ENCODE measurements at places on chromosomes 6 and 20.

DNA sequence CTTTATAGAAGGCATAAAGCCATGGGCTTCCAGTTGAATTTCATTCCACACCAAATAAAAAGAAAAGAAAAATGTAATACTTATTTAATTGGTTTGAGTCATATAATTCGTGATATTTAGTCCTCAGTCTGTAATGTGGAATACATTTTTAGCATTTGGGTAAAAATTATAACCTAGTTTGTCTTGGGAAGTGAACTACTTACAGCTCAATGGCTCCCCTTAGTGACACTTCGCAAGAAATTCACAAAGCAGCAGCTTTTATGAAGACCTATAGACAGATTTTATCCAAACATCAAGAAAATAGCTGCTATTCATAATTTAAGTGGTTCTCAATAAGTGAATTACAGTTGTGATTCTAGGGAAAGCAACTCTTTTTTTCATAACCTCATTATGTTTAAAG lies 72.1 kb downstream of the RSPO3 start:
- DNase-seq: peak; percentile 28

DNA sequence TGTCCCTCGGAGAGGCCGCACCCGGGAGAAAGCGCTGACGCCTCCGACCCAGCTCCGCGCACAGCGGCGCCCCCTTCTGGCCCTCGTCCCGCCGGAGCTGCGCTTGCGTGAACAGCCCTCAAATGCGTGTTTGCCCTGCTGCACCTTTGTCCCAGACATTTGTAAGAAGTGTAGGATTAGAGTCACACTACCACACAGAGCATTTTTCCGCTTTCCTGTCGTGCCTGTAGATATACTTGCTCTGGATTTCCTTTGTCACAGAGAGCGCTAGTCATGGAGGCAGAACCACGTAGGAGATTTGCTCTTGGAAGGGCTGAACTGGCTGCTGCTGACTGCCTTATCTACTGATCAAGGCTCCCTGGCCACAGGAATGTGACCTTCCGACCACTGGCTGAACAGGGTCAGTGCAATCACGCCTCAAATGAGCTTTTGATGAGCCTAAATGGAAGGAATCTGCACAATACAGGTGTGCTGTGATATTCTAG lies 62.3 kb downstream of the PAX1 start:
- no peak for DNase-seq

GRCh38 chr6:149855040-149855654 lies 9.0 kb downstream of the LRP11 start:
- peak; percentile 44 for DNase-seq

DNA sequence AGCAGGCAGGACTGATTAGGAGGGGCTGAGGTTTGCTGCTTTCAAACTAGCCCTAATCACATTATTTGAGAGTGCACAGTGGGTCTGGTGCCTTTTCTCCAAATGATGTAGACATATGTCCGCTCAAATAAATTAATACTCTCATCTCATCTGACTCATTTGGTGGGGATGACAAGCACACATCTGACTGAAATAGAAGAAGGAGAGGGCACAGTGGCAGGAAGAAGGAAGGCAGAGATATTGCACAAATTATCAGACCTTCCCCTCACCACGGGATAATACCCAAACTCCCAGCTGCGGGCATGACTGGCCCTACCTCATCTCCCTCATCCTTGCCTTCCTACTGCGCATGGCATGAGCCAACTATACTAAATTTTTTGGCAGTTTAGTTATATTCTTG lies 33.9 kb upstream of the TNFRSF21 start:
- DNase-seq: no peak

DNA sequence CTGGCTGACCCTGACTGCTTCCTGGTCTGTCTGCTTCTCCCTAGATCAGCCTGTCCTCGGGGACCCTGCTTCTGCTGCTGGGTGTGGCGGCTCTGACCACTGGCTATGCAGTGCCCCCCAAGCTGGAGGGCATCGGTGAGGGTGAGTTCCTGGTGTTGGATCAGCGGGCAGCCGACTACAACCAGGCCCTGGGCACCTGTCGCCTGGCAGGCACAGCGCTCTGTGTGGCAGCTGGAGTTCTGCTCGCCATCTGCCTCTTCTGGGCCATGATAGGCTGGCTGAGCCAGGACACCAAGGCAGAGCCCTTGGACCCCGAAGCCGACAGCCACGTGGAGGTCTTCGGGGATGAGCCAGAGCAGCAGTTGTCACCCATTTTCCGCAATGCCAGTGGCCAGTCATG lies 6.3 kb downstream of the NRSN2 start:
- DNase-seq: no peak

- DNase-seq: no peak
These were observed 211.4 kb downstream of the ESR1 start for GRCh38 chr6:152018876-152019275.

- no peak for DNase-seq
These were observed 155.6 kb downstream of the CD83 start for GRCh38 chr6:14273191-14273590.

- DNase-seq: no peak
These were observed 144.6 kb downstream of the MTHFD1L start for GRCh38 chr6:151010071-151010470.

DNA sequence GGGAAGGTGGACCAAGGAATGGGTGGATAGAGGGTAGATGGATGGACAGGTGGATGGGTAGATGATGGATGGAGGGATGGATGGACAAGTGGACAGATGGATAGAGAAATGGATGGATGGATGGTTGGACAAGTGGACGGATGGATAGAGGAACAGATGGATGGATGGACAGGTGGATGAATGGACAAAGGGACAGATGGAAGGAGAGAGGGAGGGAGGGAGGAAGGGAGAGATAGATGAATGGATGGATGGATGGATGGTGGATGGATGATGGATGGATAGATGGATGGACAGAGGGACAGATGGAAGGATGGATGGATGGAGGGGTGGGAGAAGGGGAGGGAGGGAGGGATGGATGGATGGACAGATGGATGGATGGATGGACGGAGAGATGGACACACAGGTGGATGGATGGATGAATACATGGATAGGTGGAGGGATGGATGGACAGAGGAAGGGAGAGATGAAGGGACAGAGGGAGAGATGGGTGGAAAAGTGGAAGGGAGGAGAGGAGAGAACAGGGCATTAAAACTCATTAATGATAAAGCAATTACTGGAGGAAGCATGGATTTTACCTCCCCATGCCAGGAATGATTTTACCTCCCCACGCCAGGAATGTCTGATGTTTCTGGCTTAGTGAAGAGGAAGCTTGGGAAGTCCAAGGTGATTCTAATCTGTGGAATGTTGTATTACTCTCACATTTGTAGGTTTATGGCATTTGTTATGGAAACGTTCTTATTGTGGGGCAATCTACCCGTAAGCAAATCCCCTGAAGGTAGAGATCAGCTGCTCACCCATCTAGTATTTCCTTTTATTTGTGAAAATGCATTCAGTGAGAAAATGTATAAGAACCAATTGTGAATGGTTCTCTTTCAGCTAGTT lies 383.3 kb downstream of the TAF4 start:
- no peak for DNase-seq

GRCh38 chr6:31896856-31897611 lies 464 bp downstream of the EHMT2 start:
- no peak for DNase-seq

DNA sequence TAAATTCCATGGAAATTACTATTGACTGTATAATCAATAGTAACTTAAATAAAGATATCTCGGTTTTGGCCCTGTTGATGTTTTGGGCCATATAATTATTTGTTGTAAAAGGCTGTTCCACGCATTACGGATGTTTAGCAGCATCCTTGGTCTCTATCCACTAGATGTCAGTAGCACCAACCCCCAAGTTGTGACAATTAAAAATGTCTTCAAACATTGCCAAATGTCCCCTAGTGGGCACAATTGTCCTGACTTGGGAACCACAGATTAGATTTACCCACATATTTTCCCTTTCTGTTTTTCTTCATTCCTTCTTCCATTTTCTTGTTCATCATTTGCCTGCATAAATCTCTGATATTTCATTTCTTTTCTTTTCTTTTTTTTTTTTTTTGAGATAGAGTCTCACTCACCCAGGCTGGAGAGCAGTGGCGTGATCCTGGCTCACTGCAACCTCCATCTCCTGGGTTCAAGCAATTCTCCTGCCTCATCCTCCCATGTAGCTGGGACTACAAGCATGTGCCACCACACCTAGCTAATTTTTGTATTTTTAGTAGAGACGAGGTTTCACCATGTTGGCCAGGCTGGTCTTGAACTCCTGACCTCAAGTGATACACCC lies 13.6 kb upstream of the WFDC8 start:
- DNase-seq: peak; percentile 73

- DNase-seq: no peak
These were observed 426.8 kb upstream of the SOX4 start for GRCh38 chr6:21166754-21167153.

- no peak for DNase-seq
These were observed 531.5 kb downstream of the COL12A1 start for GRCh38 chr6:74674377-74674776.

DNA sequence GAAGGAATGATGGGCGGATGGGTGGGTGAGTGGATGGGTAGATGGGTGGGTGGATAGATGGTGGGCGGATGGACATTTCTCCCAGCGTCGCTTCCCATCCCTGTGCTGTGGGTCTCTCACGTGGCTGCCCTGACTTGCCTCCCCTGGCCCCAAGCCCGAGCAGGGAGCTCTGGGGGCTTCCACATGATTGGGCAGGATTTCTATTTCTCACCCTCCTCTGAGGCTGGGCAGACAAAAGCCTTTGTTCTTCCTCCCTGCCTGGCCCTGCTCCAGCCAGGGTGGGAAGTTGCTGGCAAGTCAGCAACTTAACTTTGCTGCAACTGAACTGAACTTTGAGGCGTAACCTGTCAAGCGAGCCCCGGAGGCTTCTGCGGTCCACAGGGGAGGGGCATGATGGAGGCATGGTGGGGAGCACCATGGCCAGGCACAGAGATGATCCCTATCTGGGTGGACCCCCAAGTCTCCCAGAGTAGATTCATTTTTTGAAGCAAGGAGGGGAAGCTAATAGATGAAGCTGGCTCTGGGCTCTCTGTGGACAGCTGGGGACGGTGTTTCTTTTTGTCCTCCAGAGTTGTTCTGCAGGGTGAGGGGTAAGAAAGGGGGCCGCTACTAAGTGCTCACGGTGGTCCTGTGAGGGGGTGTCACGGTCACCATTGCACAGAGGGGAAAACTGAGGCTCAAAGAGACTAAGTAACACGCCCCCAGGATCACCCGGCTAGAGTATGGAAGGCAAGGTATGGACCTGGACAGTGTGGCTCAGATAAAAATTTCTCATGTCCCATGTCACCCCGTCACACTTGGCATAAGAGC lies 140.1 kb downstream of the CEBPB start:
- DNase-seq: no peak

- no peak for DNase-seq
These were observed 33.3 kb downstream of the PPP1R14C start for GRCh38 chr6:150176152-150176551.

DNA sequence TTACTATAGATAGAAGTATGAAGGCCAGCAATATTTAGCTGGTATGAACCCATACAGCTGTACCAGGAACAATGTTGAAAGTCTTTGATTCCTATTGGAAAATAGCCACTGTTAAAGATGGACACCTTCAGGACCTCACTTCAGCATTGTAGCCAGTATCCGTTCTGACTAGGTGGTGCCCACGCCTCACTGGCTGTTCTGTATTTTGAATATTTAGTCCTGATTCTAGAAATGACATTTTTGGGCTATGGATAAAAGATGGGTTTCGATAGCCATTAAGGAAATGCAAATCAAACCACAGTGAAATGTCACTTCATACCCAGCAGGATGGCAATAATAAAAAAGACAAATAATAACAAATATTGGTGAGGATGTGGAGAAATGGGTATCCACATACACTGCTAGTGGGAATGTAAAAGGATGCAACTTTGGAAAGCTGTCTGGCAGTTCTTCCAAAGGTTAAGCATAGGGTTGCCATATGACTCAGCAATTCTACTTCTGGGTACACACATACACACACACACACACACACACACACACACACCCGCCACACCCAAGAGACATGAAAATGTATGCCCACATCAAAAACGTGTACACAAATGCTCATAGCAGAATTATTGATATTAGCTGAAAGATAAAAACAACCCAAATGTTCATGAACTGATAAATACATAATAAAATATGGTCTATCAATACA lies 56.8 kb downstream of the UTRN start:
- peak; percentile 38 for DNase-seq

- no peak for DNase-seq
These were observed 17.0 kb downstream of the PHF20 start for GRCh38 chr20:35788796-35789195.

DNA sequence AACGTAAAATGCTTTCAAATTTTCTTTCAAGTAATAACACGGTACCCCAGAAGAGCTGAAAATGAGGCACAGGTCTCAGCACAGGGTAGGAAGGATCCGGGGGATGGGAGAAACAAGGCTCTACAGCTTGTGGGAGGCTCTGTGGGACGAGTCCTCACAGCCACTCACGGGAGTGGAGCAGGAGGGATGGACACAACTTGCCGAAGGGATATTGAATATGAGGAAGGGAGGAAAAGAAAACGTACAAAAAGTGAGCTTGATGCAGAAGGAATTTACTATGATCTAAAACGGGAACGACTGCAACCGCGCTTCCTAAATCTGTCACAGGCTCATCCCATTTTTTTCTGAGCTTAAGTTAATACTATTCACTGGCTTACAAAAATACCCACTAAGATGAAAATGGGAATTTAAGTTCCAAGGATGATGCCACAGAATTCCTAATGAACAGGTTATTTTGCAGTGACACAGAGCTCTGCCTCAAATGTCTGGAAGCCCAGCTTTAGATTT lies 72.9 kb downstream of the FYN start:
- no peak for DNase-seq

GRCh38 chr20:10856237-10857015 lies 182.6 kb upstream of the JAG1 start:
- no peak for DNase-seq

DNA sequence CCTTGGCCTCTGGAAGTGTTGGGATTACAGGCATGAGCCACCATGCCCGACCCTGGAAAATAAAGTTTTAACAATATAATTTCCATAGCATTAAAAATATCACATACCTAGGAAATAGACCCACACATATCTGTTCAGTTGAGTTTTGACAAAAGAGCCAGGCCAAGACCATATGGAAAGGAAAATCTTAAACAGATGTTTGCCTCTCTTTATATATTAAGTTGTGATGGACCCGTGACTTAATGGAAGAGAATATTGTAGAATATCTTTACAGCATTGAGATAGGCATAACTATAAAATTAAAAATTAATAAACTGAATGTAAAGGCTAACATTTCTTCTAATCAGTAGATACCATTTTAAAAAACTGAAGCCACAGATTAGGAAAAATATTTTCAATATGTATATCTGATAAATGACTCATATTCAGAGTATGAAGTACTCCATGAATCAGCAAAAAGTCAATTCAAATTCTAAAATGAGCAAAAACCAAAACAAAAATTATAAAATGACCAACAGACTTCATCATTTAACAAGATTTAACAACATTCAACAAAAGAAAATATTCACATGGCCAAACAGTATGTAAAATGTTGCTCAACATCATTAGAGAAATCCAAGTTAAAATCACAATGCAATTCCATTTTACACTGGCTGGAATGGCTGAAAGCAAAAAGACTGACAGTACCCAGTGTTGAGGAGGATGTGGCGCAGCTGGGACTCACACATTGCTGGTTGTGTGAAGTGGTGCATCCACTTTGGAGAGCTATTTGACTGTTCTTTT lies 43.3 kb downstream of the GTF2H5 start:
- no peak for DNase-seq

GRCh38 chr20:9515741-9516233 lies 1.4 kb downstream of the LAMP5 start:
- DNase-seq: no peak

GRCh38 chr6:22636452-22636851 lies 67.1 kb downstream of the HDGFL1 start:
- peak; percentile 81 for DNase-seq
